ENCODE measurements at places on chromosomes 3 and 15. TPM values are rescaled to one million over a fixed set of nuclear protein-coding genes. Genes with fewer than 3 reads are reported as not detected.

GOLGA6L9 gene
- total RNA-seq, result 0.51 TPM

PDZRN3 gene
- total RNA-seq, result 0.13 TPM

GOLGA8K gene
- 0.39 TPM for total RNA-seq

DNA sequence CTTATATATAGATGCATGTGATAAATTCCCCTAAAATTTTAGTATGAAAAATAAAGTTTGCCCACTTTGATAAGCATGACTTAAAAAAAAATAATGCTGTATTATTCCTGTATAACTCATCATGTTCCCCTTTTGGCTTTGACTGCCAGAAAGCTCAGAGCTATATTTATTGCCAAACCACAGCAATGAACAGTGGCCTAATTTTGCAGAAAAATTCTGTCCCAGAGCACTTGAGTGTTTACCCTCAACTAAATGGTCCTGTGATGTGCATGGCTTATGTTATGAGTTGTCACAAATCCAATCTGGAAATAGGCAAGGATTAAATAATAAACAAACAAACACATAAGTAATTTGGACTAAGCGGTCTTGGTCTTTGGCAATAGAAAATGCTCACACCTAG lies 276.7 kb downstream of the SLC9A9 start:
- DNase-seq, result no peak

- DNase-seq, result no peak
Observed at GRCh38 chr3:107651782-107652181, 129.0 kb downstream of the BBX start.

GRCh38 chr15:70324001-70324974 lies 226.6 kb upstream of the TLE3 start:
- no peak for DNase-seq

DNA sequence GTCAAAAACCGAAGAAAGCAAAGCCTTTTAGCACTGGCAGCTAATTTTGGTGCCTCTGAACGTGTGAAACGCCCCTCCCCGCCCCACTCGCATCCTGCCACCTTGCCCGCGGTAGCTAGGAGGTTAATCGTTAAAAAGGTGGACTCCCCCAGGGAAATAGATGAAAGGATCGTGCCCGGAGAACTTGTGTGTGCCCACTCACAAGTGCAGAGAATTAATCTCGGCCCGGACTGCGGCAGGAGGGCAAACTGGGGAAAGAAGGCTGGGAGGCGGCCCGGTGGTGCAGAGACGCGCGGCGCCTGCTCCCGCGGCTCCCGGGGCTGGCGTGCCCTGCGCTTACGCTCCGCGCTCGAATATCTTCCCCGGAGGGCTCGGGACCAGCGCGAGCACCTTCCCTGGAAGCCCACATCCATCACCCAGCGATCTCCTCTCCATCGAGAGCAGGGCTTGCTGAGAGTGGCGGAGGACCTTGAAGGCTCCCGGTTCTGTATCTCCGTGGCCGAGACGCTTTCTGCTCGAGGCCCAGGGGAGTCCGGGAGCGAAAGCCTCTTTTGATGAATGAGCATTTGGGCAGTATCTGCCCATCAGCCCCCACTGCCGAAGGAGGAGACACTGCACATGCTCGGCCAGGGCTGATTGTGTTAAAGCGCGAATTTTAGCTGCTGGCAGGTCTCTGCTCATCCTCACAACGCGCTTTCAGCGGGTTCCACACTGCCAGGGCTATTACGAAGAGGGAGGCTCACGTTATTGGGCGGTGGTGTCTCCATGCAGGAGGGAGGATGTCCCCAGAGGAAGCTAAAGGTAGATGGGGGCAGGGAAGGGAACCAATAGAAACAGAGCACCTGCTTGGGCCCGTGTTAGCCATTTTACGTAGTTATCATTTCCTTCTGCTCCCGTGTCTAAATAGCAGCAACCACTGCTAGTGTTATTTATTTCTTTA lies 1.3 kb upstream of the SPTSSB start:
- peak; percentile 5 for DNase-seq

DNA sequence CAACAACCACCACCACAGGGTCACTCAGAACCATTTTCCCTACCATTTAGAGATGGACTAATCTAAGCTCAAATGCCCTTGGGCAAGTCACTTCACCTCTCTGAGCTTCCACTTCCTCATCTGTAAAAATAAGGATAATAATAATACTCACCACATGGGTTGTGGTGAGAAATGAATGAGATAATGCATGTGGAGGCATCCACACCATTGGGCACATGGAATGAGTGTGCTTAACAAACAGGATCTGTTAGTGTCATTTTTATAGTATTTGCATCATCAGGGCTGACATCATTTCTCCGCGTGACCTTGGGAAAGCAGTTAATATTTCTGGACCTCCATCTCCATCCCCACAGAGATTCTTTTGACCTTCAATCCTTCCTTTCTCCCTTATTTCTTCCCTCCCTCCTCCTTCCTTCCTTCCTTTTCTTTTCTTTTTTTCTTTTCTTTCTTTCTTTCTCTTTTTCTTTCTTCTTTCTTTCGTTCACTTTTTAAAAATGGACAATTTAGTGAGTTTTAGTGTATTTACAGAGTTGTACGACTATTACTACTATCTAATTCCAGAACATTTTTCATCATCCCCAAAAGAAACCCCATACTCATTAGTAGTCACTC lies 7.7 kb upstream of the RFT1 start:
- DNase-seq, result no peak

GRCh38 chr3:51773529-51774056 lies 5.4 kb downstream of the IQCF6 start:
- DNase-seq, result no peak

GRCh38 chr3:122410639-122411038 lies 5.2 kb downstream of the WDR5B start:
- DNase-seq, result no peak

DNA sequence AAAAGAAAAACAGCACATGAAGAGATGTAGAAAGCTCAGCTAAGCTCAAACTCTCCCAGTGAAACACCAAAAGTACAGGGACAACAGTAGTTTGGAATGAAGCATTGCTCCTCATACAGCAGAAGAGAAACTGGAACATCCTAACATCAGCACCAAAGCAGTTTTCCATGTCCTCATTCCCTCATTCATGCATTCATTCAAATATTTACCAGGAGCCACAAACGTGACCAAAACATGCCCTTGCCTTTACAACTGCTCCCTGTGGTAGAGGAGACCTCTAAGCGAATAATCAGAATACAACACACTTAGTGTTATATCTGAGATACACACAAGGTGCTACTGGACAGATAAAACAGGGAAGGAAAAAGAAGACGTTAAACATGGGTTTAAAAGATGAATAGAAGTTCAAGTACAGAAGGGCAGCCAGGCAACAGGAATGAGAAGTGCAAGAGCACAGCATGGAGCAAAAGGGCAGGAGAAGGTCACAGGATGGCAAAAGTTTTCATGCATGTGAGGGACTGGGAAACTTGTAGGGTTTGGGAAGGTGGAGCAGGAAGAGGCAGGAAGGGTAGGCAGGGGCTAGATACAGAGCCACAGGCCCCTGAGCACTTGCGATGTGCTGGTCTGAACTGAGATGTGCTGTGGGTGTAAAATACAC lies 58.5 kb upstream of the LMCD1 start:
- DNase-seq, result no peak

GRCh38 chr3:41329881-41330280 lies 130.6 kb downstream of the CTNNB1 start:
- no peak for DNase-seq

DNA sequence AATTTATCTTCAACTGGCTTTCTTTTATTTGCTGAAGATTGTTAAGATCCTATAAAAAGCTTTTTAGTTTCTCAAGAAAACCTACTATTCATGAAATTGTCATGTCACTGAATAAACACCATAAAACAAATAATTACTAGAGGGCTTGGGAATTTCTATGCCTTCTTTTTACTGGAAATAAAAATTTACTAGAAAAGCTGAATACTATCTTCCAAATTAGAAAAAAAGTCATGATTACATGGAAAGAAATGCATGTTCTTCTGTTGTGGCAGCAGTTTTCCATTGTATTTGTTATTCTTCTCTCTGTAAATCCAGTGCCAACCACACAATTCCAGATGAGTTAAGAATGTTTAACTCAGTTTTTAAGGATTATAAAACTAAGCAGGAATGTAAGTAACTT lies 153.8 kb downstream of the RAP2B start:
- no peak for DNase-seq

DNA sequence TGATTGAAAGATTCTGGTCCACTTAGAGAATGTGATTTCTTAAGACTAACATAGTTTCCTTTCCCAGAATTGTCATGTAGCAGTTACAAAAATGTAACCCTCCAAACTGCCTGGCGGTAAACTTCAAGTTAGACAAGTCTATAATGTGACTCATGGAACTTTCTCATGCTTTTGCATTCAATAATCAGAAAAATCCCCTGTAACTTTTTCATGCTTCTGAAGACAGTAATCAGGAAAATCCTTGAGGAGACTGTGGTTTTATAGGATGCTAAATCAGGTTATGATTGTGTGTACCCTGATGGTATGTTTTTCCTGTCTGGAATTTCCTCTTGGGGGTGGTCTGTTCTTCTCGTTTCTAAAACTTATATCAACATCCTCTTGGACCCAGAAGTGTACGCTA lies 74.0 kb upstream of the RARB start:
- no peak for DNase-seq

DNA sequence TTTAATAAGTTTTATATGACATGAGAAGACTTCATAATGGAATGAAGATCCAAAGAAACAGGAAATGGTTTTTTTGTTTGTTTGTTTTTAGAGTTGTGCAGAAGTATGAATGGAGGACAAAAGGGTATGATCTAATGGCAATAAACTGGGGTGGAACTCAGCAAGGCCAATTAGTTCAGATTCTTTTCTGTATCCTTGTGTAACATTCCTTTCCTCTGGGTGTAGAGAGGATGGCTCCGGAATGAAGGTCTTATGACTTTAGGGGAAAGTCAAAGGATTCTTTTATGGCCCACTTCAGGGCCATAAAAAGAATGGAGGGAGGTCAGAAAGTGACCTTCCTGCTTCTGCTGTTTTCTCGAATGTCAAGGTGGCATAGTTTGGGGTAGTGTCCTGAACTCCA lies 152.6 kb downstream of the DPH6 start:
- no peak for DNase-seq

GRCh38 chr3:157300094-157300493 lies 136.6 kb upstream of the PTX3 start:
- no peak for DNase-seq

DNA sequence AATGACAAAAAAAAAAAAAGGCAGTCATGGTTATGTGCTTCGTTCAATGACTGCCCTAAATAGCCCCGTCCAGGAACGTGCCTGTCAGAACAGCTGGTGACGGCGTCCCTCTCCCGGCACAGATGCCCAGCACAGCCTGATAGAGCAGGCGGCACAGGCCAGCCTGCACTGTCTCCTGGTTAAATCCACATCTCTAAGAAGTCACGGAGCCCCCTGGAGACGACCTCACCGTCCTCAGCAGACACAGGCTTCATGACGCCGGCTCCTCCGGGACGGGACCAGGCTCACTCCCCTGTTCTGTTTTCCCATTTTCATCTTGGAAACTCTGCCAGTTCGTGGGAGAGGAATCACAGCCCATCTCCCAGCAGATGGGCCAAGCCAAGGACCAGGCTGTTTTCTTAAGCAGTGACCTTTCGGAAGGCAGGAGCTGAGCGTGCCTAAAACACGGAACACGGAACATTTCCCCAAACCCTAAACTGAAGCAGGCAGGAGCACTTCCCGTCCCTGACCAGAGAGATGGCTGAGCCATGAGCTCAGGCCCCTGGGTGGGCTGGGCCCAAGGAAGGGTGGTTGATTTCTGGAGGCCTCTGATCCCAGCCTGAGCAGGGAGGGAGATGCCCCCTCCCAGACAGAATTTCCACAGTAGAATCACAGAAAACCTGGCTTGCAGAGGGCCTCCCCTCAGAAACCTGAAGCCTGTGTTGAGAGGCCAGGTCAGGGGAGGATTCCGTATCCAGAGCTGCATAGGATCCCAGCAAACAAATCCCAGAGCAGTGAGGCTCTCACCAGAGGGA lies 35.9 kb downstream of the ADCY5 start:
- no peak for DNase-seq

- no peak for DNase-seq
Observed at GRCh38 chr3:56903231-56903782, 101.6 kb upstream of the ARHGEF3 start.

- peak; percentile 81 for DNase-seq
Observed at GRCh38 chr15:49145651-49146609, 9.5 kb downstream of the COPS2 start.

DNA sequence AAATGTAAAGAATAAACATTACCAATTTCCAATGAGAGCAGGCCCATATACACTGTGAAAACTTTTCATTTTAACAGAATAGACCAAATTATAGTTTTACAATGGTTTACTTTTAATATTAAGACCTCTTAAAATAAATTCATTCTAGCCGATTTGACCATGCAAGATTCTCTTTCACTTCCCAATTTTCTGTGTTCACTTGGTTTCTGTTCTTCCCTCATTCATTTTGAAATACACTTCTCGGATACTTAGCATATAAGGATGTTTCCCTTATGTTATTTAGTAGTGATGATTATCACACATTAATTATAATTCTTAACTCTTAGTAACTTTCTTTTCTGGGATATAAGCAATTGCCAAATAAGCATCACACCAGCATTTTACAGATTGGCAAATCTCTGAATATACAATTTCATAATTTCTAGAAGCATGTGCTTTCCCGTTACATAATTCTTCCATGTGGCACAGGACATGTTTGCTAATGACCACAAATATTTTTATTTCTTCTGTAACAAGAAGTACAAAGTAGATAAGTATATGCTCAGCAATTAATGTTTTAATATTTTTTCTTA lies 13.9 kb downstream of the OR5H15 start:
- DNase-seq, result no peak

- DNase-seq, result no peak
Observed at GRCh38 chr3:109057616-109058015, 60.3 kb downstream of the MORC1 start.

DNA sequence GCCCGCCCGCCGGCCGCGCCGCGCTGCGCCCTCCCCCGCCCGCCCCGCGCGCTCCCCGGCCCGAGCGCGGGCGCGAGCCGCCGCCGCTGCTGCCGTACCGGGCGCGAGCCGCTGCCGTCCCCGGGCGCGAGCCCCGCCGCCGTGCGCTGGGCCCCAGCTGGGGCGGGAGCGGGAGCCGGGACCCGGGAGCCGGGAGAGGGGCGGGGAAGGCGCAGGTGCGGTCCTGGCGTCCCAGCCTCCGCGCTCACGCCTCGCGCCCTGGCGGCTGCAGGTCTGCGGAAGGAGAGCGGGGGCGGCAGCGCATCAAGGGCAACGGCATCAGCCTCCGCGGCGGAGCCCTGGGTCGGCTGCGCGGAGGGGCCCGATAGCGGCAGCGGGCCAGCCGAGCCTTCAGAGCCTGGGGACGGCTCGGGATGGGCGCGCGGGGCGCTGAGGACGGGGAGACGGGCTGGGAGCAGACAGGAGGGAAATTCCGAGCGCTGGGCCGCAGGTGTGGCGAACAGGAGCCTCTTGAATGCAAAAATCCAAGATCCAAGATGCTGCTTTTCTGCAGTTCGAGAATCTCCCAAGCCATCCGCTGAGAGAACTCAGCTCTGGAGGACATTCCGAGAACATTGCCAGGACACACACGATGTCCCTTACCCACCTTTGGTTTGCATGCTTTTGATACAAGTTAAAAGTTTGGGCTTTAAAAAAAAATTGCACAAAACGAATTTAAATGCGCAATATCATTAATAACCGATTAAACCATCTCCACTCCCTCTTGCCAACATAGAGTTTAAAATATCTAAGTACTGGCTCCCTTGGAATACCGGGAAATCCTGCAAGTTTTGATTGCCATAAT lies 251.1 kb downstream of the TJP1 start:
- DNase-seq, result no peak

GRCh38 chr3:36149447-36149865 lies 230.8 kb upstream of the STAC start:
- DNase-seq, result no peak

- DNase-seq, result no peak
Observed at GRCh38 chr3:122365073-122365472, 18.0 kb downstream of the MIX23 start.

Measured in dermis microvascular lymphatic vessel endothelial cell (primary cell).